ENCODE measurements at places on chromosomes 16 and 17. TPM values are rescaled to one million over a fixed set of nuclear protein-coding genes. Genes with fewer than 3 reads are reported as not detected.
A peak's percentile ranks its signal among the peaks of the same experiment; 100 is the strongest.

DNA sequence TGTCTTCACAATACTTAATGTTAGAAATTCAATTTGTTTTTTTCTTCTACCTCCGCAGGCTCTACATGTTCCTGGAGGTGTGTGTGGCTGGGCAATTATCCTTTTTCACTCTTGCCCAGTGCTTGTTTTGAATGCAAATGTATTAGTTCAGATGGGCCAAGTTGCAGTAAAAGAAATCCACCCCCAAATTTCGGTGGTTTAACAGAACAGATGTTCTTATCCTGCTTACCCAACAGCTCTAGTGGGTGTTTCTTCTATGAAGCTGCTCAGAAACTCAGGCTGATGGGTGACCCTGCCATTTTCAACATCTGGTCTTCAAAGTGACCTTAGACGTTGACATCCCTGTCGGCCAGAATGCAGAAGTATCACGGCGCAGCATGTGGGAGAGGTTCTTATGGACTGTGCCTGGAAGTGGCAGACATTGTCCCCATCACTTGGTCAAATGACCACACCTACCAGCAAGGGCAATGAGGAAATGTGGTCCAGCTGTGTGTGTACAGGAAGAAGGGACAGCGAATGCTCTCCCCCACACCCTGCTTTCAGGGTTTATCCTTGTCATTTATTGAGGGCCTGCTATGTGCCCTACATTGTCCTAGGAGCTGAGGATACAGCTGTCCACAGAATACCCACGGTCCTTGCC, 157.3 kb downstream of the CDH13 start:
- no peak for DNase-seq

Gene HCRT
- total RNA-seq: 0.26 TPM

DNA sequence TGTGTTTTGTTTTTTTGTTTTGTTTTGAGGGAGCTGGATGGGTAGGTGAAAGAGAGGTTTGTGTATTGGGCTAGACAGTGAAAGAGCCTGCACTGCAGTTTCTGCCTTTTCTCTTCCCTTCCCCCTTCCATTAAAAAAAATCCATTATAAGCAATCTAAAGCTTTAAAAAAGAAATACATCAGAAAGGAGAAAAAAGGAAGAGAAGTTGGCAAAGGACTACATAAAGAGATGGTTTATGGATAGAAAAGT, 10.7 kb upstream of the EEF2K start:
- no peak for DNase-seq

Gene KRT12
- not detected for total RNA-seq

Gene FAM117A
- 24.3 TPM for total RNA-seq

- DNase-seq: peak; percentile 92
Measured at GRCh38 chr17:40190197-40191021, 13.1 kb downstream of the RAPGEFL1 start.

DNA sequence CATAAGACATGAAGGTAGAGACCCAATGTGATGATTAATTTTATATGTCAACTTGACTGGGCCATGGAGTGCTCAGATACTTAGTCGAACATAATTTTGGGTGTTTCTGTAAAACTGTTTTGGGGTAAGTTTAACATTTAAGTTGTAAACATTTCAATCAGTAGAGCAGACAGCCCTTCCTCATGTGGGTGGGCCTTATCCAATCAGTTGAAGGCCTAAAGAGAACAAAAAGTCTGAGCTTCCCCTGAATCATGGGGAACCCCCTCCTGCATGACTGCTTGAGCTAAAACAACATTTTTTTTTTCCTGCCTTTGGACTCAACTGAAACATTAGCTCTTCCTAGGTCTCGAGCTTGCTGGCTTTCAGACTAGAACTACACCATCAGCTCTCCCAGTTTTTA, 327.3 kb upstream of the SOX9 start:
- no peak for DNase-seq

GRCh38 chr16:15993541-15993940, 44.1 kb downstream of the ABCC1 start:
- no peak for DNase-seq

DNA sequence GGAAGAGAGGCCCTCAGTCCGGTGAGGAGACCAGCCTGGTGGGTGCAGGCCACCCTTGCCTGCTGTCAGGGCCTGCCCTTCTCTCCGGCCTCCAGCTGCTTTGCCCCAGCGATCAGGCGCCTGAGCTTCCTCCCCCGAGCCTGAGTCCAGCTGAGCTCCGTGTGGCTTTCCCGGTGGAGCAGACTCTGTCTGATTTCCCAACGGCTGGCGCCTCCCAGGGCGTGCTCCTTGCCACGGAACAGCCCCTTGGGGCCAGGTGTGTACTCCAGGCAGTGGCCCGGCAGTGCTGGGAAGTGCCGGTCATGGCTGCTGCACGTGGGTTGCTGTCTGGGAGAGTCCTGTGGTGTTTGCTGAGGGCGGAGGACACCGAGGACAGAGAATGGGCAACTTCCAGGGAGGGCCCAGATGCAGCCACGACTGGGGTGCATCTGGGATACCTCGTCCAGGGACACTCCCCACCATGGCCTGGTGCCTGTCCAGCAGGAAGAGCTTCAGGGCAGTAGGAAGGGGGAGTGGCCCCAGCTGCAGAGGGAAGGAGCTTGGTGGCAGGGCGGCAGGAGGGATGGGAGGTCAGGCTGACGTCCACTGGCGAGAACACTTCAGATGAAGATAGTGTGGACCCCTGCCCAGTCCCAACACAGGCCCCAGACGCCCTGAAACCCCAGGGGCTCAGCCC, 22.5 kb downstream of the METRNL start:
- DNase-seq: no peak

DNA sequence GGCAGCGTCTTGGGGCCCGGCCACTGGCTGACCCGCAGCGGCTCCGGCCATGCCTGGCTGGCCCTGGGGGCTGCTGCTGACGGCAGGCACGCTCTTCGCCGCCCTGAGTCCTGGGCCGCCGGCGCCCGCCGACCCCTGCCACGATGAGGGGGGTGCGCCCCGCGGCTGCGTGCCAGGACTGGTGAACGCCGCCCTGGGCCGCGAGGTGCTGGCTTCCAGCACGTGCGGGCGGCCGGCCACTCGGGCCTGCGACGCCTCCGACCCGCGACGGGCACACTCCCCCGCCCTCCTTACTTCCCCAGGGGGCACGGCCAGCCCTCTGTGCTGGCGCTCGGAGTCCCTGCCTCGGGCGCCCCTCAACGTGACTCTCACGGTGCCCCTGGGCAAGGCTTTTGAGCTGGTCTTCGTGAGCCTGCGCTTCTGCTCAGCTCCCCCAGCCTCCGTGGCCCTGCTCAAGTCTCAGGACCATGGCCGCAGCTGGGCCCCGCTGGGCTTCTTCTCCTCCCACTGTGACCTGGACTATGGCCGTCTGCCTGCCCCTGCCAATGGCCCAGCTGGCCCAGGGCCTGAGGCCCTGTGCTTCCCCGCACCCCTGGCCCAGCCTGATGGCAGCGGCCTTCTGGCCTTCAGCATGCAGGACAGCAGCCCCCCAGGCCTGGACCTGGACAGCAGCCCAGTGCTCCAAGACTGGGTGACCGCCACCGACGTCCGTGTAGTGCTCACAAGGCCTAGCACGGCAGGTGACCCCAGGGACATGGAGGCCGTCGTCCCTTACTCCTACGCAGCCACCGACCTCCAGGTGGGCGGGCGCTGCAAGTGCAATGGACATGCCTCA, 773 bp downstream of the NTN3 start:
- DNase-seq: no peak

Gene KCNJ12
- total RNA-seq: 7.6 TPM

DNA sequence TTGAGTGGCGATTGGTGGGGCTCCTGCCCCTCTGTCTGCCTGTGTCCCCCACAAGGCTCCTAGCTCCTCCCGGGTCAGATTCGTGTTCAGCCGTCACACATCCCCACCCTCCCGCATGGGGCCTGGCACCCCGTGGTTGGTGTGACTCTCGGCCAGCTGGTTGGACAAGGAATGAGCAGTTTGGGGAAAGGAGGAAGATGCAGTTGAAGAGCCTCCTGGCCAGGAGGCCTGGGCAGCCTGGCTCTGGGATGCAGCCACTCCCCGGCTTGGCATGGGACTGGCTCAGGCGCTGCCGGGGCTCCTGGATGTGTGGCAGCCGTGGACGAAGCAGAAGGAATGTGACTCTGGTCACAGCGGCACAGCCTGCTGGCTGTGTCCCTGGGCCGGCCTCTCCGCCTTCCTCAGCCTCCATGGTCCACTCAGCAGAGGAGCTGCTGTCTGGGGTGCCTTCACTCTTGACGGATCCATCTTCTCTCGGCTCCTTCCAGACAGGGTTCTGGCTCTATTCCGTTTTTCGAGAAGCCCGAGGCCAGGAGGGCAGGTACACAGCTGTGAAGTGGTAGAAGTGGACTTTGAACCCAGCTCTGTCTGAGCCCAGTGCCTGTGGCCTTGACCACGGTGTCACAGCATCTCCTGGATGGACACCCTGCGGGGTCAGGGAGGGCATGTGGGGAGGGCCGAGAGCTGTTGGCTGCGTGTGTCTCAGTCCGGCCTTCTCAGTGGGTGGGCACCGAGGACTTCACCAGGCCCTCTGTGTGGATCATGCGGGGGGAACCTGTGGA, 2.1 kb downstream of the TRAF7 start:
- no peak for DNase-seq

DNA sequence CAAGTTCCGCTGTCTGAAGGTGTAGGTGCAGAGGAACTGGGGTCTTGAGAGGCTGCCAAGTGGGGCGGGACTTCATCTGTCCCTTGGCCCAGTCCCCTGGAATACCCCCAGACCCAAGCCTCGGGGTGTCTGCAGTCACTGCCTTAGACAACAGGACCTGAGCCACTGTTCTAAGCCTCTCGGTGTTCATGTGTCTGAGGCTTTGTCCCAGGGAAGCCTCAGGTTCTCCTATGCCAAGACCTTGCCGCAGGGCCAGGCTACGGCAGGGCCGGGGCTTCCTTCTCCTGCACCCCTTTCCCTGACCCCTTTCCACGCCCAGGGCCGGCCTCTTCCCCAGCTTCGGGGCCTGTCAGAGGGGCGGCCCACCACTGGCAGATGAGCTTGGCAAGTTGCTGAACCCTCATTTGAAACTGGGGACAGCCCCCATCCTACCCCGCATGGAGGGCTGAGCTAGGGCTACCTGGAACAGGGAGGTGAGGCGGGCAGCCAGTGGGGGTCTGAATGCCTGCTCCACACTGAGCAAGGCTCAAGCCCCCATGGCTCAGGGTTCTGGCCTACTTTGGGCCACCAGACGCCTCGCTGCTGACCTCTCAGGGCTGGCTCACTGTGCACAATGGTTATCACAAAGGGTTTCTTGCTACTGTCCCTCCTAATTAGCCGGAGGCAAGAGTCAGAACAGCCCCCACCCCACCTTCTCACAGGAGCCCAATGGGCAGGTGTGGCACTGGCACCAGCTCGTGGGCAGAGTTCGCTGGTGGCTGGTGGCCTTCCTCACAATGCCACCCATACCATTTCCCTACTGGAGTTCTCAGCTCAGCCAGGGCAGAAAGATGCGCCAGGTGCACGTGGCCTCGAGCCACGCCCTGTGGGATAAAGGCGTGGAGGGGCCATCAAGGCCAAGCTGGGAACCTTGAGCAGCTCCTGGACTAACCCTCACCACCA, 7.1 kb downstream of the LITAFD start:
- DNase-seq: no peak

- DNase-seq: no peak
Measured at GRCh38 chr17:80569924-80570323, 25.3 kb downstream of the RPTOR start.

DNA sequence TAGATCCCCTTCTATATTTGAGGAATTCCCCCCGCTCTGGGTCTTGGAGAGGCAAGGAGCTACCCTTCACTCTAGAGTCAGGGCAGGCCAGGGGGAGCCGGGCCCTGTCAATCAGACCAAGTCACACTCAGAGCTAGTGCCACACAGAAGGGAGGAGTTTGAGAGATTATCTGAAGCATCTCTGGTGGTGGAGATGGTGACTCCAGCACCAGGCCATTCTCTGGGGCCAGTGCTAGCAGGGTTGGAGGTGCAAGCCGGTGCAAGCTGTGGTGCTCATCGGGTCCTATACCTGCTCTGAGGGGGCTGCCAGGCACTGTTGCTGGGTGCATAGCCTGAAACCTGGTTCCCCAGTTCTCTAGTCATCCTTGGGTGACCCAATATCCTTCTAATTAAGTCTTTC, 201.2 kb downstream of the COPRS start:
- DNase-seq: no peak

- peak; percentile 94 for DNase-seq
Measured at GRCh38 chr17:82963104-82963950, 116.1 kb upstream of the METRNL start.

GRCh38 chr16:28504707-28505404, 1.8 kb downstream of the IL27 start:
- no peak for DNase-seq

- no peak for DNase-seq
Measured at GRCh38 chr17:16429083-16429482, 13.7 kb downstream of the TRPV2 start.

Measured in H7 (cell line).